ENCODE measurements at places on chromosomes 13 and 19. TPM values are rescaled to one million over a fixed set of nuclear protein-coding genes. Genes with fewer than 3 reads are reported as not detected.

ATP8A2 gene
- total RNA-seq = not detected

SIGLEC12 gene
- not detected for total RNA-seq

DCT gene
- total RNA-seq = not detected

PLK5 gene
- total RNA-seq = not detected

DLEU7 gene
- not detected for total RNA-seq

KLK4 gene
- not detected for total RNA-seq

DACH1 gene
- not detected for total RNA-seq

GRCh38 chr19:6023085-6023682, 45.2 kb upstream of the RANBP3 start:
- DNase-seq = no peak

GRCh38 chr19:7494416-7495098, 5.7 kb upstream of the PEX11G start:
- DNase-seq = no peak

DNA sequence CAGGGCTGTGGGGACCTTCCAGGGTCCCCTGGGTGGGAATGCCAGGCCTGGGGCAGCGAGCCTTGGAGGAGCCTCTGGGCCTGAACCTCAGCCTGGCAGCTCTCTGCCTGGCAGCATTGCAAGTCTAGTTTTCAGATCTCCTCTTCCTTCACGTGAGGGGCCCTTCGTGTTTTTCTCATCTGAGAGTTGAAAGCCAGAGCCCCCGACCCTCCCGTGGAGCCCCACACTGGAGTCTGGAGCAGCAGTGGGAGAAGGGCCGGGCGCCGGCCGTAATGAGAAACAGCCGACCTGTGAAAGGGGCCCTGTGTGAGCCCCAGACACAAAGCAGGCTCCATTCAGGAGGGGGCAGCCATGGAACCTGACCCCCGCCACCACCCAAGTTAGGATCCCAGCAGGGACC, 19.3 kb downstream of the TMED1 start:
- no peak for DNase-seq

DNA sequence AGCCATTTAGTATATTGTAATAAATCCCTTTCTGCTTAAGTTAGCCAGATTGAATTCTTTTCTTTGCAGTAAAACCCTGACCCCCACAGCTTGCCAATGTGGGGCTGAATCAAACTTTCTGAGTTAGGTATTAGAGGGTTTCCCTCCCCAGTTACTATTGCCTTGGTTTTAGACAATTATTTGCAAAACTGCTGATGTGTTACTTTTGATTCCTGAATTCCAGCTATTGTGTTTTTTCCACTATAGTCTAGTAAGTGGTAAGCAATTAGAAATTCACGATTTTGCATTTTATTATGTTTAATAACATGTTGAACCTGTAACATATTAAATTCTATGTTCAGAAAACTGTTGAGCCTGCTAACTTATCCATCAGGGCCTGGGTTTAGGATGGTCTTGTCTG, 391.5 kb downstream of the DLEU7 start:
- no peak for DNase-seq

GRCh38 chr19:24098359-24098758, 11.4 kb downstream of the ZNF254 start:
- DNase-seq = no peak

DNA sequence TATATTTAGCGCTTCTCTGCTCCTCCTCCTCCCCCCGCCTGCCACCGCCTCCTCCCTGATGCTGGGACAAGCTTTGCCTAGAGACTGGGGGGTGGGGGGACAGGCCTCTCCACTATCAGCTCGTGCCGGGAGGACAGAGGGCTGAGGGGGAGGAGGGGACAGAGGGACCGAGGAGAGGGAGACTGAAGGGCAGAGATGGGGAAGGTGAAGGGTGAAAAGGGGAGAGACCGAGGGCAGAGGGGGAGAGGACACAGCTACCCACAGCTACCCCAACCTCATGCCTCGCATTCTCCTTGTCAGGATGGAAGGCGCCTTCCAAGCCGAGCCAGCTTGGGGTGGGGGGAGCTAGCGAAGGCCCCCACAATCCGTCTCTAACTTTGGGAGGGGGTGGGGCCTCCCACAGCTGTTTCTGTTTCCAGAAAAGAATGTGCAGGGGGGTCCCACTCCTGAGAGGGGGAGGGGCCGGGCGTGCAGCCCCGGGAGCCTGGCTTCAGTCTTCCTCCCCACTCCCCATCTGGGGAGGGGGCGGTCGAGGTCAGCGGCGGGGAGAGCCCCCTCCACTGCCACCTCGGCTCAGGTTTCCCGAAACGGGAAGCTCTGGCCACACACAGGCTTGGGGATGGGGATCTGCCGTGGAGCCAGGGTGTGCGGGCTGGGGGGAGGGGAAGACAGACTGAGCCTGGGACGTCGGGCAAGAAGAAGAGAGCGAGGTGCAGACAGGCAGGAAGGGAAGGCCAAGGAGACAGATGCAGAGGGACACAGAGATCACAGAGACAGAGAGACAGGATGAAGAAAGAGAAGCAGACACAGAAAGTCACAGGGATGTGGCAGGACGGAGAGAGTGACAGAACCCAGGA, 1.6 kb downstream of the DACT3 start:
- no peak for DNase-seq

DNA sequence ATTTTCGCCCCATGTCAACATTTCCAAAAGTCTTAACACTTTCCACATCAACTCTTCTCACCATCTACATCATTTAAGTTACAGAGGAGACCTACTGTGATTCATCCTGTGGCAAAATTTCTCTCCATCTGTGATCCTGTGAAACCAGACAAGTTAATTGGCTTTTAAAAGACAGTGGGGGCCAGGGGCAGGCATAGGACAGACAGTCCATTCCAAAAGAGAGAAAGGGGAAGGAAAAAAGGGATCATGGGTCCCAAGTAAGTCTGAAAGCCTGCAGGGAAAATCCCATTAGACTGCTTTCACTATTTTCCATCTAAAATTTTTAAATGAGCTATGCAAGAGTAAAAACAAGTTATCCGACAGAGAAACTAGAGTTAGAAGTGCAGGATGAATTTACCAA, 121.0 kb downstream of the MRPL57 start:
- no peak for DNase-seq

DNA sequence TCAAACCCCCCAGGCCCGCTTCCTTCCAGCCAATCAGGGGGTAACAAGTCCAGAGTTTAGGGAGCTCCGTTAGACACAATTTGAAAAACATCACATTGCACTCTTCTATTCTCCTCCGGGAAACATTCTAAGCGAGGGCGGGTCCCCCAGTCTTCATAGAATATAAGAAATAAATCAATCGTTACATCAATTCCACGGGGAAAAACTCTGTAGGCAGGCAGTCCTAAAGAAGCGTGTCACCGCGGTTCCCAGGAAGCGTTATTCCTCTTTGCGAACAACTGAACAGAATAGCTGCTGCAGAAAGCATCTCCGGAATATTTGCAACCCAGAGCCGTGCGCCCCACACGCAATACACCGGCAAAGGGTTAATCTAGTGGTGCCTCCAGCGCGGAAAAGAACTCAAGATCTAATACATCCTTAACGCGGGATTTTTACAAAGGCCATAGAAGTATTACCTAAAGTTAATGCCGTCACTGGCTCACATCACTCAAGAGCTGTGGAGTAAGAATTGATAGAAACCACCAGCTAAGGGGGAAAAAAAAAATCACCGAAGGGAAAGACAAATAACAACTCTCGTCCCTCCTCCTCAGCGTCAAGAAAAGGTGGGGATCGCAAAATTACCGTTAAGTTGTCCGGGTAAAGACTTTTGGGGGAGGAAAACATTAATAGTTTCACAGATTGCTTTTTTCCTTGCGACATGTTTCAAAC, 65.1 kb downstream of the KCNRG start:
- DNase-seq = peak; percentile 35

GRCh38 chr19:47506459-47506858, 8.4 kb downstream of the NAPA start:
- no peak for DNase-seq

GRCh38 chr13:37595162-37595561, 3.4 kb downstream of the POSTN start:
- no peak for DNase-seq

GRCh38 chr13:93797463-93797862, 570.9 kb downstream of the GPC6 start:
- DNase-seq = no peak

DNA sequence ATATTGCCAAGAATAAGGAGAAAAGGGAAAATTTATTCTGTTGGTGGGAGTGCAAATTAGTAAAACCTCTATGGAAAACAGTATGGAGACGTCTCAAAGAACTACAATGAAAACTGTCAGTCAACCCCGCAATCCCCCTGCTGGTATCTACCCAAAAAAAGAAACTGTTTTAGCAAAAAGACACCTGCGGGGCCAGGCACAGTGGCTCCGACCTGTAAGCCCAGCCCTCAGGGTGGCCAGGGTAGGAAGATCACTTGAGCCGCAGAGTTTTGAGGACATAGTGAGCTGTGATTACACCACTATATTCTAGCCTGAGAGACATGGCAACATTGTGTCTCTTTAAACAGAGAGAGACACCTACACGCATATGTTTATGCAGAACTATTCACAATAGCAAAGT, 37.5 kb upstream of the SLITRK1 start:
- no peak for DNase-seq

DNA sequence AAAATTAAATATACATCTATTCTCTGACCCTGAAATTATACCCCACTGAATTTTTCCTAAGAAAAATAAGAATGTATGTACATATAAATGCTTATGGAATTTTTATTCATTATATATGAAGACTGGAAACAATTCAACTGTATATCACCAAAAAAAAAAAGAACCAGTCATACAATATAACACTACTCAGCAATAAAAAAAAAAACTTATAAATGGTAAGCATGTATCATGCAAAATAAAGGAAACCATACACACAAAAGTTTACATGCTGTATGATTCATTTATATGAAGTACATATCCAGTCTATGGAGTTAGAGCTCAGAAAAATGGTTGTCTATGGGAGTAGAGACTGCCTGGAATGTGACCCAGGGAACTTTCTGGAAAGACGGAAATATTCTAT, 199.4 kb upstream of the MIR17HG start:
- DNase-seq = no peak

GRCh38 chr19:45217957-45218334, 27.3 kb downstream of the EXOC3L2 start:
- DNase-seq = no peak

DNA sequence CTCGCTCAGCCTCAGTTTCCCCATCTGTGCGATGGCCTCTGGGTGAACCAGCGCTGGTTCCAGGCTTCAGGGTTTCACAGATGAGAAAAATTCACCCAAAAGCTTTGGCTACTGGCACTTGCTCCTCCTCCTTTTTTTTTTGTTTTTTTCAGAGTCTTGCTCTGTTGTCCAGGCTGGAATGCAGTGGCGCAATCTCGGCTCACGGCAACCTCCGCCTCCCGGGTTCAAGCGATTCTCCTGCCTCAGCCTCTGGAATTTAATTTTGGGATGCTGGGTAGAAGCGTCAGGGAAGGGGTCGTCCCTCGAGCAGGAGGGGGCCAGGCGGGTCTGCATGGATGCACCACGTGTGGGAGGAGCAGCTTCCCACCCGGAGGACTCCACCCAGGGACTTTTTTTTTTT, 7.0 kb downstream of the PRSS57 start:
- no peak for DNase-seq

DNA sequence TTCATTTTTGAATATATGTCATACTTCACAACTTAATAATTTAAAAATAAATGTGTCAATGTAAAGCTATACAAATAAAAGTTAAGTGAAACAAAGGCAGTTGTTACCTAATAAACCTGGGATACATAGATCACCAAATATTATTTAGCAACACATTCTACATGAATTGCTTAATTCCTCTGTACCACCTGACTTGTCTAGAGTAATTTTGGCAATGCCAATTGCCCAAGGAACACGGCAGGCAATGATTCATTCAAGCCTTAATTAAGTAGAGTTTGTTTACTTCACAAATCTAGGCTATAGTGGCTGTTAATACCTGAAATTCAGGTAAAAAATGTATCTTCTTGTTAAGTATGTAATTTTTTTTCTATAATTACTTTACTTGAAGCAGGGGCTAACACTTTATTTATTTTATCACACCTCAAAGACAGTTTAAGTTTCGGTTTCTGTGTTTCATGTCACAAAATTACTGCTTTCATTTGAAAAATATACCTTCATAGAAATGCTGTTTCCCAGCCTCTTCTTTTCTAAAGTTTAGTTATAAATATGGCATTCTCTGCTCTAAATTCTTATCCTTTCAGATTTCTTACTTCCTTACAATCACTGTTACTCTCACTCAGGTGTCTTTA, 705.7 kb downstream of the SLITRK5 start:
- no peak for DNase-seq

- peak; percentile 37 for DNase-seq
Measured at GRCh38 chr13:87671753-87672605, 808 bp downstream of the SLITRK5 start.

DNA sequence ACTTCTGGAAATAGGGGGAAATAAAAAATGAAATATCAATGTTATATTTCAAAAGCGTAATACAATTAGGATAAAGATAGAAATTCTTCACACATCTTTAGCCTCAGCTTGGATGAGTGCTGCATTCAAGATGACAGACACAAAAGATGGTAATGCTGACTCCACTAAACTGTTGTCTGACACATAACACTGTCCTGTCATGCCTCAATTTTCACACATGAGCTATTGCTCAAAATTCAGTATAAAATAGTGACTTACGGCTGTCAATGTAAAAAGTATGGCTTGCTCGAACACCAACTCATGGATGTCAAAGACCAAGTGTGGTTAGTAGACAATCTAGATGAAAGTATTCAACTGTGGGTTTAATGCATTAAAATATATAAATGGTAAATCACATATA, 94.5 kb downstream of the KLF12 start:
- DNase-seq = no peak

DNA sequence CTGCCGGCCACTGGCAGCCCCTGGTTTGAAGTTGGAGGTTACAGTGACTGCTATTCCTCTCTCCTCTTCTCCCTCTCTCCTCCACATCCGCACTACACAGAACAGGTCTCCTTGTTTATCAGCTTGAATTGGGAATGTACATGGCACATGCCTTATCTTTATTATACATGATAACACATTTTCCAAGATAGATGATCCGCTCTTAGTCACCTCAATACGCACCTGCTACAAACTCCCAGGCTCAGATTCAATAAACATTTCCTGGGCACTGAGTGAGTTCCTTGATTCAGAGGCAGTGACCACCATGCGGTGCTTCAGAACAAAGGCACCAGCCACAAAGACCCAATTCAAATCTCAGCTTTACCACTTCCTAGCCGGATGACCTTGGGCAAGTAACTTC, 227.7 kb downstream of the TSHZ3 start:
- DNase-seq = no peak

Measured in MG63 (cell line).